ENCODE measurements at places on chromosomes 2 and 18.
A peak's percentile ranks its signal among the peaks of the same experiment; 100 is the strongest.

DNA sequence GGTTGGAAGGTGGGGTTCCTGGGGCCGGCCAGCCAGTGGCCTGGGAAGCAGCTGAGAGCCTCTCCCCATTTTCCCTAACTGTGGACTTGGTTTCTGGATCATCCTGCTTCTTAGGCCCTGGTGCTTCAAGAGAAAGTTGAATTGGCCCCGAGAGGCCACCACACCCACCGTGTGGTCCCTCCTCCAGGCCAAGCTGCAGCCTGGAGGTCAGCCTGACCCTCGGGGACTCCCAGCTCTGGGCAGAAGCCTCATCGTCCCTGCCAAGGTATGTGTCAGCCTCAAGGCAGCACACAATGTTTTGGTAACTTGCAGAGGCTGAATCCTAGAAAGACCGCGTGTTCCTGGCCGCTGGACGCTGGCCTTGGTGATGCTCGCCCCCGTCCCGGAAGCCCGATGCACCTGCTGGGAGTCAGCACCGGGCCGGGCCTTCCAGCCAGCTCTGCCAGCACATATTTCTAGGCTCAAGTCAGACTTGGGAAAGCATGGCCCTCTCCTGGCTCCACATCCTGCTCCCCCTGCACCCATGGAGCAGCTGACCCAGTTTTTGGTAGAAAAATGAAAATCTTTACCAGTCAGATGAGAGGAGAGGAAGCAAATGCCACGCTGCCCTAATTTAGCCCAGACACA is 72.6 kb downstream of the ACTR2 start:
- DNase-seq, result no peak

DNA sequence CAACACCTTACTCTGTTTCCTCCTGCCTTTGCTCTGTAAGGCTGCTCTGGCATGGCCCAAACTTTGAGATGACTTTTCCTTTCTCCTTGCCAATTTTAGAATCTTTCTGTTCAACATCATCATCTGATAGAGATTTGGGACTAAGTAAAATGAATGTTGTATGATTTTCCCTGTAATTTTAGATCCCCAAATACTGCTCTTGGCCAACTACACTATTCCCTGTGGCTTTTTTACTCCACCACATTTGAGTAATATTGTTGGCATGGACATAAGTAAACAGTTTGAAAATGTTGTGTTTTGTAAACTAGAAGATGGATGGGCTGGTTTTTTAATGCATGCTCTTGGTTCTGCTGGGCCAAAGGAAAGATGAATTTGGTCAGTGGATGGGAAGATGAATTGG is 12.1 kb downstream of the LTBP1 start:
- DNase-seq, result no peak

- no peak for DNase-seq
Measured at GRCh38 chr2:48132271-48132625, 225.9 kb upstream of the FBXO11 start.

DNA sequence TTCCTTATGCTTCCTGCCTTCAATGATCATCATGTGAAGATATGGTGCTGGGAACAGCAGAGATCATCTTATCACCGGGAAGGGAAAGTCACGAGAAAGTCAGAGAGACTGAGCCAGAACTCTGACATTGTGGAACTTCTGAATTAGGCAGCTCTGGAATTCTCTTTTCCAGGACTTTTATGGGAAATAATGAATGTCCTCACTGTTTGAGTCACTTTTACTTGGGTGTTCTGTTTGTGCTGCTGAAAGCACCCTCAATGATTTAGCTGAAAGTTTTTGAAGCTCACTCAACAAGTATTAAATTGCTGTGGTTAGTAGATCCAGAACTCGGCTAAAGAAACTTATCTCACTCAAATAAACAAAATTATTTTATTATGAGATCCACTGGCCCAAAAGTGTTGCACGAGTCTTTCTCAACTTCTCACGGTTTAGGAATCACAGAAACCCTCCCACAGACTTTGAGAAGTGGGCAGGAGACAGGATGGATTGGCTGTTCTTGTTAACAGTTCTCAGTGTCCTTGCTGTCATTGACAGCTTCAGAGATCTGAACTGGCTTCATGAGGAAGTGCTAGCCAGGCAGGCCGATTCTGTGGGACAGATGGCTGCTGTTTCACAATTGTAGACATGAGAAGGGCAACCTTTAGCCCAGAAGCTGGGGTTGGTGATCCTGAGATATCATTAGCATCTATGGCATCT is 26.4 kb upstream of the ATRAID start:
- no peak for DNase-seq

DNA sequence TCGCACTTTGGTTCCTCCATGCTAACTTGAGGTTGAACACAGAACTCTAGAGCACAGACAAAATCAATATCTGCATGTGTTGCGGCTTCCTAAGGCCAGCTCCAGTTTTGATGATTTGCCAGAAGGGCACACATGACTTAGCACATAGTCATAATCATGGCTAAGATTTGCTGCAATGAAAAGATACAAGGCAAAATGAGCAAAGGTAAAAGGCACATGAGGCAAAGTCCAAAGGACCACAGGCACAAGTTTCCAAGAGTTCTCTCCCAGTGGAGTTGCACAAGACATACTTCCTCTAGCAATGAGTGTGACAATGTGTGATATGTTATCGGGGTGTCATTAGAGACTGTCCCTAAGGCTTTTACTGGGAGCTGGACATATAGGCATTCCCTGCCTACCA is 24.2 kb upstream of the CXXC1 start:
- DNase-seq, result no peak

DNA sequence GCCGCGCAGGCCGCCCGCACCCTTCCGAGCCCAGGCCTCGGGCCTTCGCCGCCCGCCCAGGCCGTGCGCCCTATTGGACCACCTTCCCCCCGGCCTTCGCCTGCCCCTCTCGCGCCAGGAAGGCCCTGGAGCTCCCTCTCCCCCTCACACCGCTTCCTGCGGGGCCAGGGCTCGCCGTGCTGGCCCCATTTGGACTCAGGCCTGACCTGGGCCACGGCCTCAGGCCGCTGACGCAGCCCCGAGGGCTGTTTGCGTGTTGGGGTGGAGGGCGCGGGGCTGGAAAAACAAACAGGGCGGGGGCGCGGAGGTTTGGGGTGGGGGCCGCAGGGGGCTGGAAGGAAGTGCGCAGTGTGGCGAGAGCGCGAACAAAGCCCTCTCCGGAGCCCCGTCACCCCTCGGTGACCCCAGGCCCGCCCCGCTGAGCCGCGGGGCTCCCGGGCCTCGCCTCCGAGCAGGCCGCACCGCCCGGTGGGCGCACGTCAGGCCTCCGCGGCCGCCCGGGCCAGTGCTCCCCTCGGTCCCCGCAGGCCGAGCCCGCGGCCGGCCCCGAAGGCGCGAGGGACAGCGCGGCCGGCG is 12.3 kb upstream of the SIX3 start:
- DNase-seq, result no peak

DNA sequence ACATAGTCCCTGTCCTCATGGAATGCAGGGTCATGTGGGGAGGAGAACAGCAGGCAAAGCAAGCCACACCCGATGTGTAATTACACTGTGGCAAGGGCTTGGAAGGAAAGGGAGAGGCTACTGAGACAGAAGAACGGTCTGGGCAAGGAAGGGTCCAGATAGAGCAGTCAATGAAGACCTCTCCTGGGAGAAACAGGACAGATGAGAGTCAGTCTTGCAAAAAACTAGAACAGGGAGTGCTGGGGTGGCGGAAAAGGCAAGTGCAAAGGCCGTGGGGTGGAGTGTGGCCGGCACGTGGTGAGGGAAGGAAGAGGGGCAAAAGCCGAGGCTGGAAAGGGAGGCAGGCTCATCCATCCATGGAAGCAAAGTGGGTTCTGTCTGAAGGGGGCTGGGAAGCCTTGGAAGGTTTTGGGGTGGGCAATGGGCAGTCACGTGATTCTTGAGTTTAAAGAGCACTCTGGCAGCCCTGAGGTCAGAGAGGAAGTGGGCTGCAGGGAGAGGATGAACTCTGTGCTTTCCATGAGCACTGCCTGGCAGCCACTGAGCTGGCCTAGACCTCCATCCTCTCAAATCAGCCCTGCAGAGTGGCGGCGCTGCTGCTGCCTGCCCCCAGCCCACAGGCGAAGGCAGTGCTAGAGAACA is 182.2 kb downstream of the INHBB start:
- no peak for DNase-seq

- no peak for DNase-seq
Measured at GRCh38 chr2:169761251-169761969, 27.8 kb downstream of the KLHL23 start.

GRCh38 chr2:203551778-203552177 is 16.7 kb upstream of the RAPH1 start:
- no peak for DNase-seq

GRCh38 chr2:16218625-16219024 is 278.3 kb downstream of the MYCN start:
- peak; percentile 26 for DNase-seq

DNA sequence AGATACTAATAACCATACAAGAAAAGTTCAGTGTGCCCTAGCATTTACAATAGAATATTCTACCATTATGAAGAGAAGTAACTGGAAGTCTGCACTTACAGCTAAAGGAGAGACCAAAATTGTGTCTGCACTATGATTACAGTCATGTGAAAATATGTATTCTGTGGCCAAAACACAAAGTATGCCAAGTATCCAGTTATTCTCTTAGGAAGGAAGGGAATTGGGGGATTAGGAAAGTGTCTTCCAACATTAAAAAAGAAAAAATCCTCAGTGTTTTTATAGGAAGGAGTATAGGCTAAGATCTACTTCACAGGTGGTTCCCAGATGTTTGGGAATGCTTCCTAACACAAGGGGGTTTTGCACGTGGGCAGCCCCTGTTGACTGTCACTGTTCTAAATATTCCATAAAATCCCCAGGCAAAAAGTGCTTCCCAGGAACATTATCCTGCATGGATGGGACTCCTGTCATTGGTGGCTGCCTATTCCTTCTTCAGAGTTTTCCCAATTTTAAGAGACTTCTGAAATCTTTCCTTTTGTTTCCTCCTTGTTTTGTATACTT is 180.2 kb upstream of the KLHL29 start:
- DNase-seq, result no peak

DNA sequence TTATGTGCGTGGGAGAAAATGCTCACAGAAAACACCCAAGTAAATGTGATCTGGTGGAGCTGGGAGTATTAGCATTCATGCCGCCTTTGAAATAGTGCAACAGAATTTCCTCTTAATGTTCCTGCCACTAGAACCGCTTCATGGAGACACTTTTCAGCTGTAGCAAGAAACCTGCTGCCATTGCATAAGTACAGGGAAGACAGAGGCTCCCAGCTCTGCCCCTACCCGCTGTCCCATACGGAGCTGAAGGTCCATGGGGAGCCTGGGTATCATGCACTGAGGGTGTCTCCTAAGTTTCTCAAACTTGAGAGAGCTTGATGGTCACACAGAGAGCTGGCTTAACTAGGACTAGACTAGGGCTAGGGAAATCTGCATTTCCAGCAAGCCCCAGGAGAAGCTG is 49.6 kb downstream of the CRIM1 start:
- no peak for DNase-seq

Measured in SK-N-DZ (cell line).